Esophagus squamous epithelium (tissue), 5 donors: ENCODE measurements at places on chromosomes 4 and X.

DNA sequence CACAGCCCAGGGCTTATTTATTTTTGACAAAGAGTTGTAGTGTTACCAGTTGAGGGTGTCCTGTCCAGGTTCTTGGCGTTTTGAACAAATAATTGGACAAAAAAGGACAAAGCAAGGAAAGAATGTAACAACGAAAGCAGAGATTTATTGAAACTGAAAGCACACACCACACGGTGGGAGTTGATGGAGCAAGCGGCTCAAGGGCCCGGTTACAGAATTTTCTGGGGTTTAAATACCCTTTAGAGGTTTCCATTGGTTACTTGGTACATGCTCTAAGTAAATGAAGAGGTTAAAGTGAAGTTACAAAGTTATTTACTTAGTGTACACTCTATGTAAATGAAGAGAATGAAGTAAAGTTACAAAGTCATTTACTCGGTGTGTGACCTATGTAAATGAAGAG is 27.8 kb upstream of the OPHN1 start:
- H3K27ac ChIP-seq, result no peak overlapping the region
- no peaks in the 10 kb centered on the region for H3K27me3 ChIP-seq
- no peaks in the 10 kb centered on the region for H3K36me3 ChIP-seq
- H3K4me1 ChIP-seq, result no peaks in the 10 kb centered on the region
- H3K4me3 ChIP-seq, result no peak overlapping the region

GRCh38 chrX:40268188-40268520 is 170.4 kb upstream of the BCOR start:
- DNase-seq, result no peak
- no peaks in the 10 kb centered on the region for H3K27me3 ChIP-seq
- H3K4me3 ChIP-seq, result no peak overlapping the region
- peaks cover 10% of the 10 kb centered on the region for H3K4me1 ChIP-seq

- H3K27me3 ChIP-seq, result no peaks in the 10 kb centered on the region
- H3K27ac ChIP-seq, result no peak overlapping the region
- no peak overlapping the region for H3K4me3 ChIP-seq
- H3K36me3 ChIP-seq, result no peaks in the 10 kb centered on the region
- no peaks in the 10 kb centered on the region for H3K4me1 ChIP-seq
- DNase-seq, result no peak
These were observed 415.0 kb upstream of the RPS6KA3 start for GRCh38 chrX:20681683-20682082.

DNA sequence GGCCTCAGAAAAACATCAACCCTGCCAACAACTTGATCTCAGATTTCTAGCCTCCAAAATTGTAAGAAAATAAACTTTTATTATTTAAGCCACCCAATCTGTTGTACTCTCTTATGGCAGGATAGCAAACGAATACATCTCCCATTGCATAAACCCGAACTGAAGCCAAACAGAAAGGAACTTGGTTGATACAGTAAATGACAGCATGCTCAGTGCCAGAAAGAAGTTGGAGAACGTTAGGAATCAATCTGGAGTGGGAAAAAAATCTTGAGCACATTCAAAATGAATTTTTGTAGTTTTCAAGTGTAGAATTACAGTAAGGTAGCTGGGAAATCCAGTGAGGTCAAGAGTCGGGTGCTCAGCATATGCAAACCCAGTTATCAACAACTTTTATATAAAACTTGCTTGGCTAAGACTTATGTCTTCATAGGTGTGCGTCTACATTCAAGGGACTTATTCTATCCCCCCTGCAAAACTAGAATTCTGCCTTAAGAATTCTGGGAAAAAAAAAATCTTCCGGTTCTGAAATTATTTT is 157.5 kb upstream of the ANKRD50 start:
- no peak overlapping the region for H3K27ac ChIP-seq
- no peaks in the 10 kb centered on the region for H3K27me3 ChIP-seq
- no peak for DNase-seq
- H3K4me3 ChIP-seq, result no peak overlapping the region
- H3K4me1 ChIP-seq, result no peaks in the 10 kb centered on the region

DNA sequence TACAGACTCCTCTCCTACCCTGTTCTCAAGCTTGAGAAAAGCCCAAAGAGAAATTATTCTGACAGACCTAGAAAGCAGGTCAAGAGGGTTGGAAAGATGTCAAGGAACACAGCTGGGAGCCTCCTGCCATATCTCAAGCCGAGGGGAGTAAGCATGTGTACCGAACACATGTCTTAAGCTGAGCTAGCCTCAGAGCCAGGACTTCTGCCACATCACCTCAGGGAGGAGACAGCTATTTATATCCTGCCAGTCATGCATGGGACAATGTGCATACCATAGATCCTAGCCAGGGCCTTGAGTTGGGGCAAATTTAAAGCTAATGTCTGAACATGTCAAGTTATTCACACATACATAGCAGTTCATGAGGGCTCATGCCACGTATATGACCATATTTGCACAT is 11.8 kb downstream of the TMEM31 start:
- DNase-seq, result no peak
- H3K36me3 ChIP-seq, result no peaks in the 10 kb centered on the region
- H3K4me3 ChIP-seq, result no peak overlapping the region
- H3K4me1 ChIP-seq, result no peaks in the 10 kb centered on the region
